ENCODE measurements at places on chromosomes 16 and 17.

GRCh38 chr16:74811911-74812310 is 37.3 kb upstream of the FA2H start:
- DNase-seq: no peak

GRCh38 chr17:73288534-73289302 is 23.1 kb downstream of the CDC42EP4 start:
- no peak for DNase-seq

DNA sequence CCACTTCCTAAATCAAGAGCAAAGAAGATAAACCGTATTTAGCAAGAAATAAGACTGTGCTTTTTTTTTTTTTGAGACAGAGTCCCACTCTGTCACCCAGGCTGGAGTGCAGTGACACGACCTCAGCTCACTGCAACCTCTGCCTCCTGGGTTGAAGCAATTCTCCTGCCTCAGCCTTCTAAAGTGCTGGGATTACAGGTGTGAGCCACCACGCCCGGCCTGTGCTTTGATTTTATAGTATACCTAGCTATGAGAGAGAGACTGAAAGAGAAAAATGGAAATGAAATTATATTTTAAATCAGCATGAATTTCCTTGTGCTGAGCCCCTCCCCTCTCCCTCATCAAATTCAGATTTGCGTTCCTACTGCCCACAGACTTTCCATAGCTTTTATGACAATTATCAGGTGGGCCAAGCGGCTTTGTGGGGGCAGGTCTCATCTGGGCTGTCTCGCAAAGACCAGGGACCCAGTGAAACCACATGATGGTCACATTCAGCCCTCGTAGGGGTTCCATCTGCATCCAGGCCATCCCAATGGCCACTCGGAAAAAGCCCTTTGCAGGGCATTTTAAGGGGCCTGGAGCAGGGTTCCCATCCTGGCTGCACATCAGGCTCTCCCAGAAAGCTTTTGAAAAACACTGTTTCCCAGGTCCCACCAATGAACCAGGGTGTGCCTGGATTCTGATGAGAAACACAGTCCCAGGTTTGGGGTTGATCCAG is 8.5 kb downstream of the CACNG1 start:
- DNase-seq: no peak

DNA sequence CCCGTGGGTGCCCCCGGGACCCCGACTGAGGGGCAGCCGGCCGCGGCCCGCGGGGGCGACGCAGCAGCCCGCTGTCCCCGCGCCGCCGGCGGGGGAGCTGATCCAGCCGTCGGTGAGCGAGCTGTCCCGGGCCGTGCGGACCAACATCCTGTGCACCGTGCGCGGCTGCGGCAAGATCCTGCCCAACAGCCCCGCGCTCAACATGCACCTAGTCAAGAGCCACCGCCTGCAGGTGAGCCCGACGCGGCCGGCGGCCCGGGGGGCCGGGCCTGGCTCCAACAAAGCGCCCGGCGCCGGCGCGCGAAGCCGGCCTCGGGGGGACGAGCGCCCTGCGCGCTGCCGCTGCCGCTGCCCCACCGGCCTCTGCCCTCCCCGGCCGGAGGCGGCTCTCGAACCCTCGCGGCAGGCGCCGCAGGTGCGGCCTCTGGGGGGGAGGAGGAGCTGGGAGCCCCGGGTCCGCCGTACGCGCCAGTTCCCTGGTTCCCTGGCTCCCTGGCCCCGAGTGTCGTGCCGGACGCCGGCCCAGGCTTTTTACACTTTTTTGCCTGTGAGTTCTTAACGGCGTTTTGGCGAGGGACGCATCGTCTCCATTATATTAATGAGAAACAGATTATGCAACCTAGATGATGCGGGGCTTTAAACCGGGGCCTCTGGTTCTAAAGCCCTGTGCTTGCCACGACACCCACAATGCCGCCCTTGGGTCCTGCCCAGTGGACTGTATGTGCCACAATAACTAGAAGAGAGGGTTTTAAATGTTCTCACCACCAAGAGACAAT is 521 bp downstream of the ATMIN start:
- DNase-seq: no peak

DNA sequence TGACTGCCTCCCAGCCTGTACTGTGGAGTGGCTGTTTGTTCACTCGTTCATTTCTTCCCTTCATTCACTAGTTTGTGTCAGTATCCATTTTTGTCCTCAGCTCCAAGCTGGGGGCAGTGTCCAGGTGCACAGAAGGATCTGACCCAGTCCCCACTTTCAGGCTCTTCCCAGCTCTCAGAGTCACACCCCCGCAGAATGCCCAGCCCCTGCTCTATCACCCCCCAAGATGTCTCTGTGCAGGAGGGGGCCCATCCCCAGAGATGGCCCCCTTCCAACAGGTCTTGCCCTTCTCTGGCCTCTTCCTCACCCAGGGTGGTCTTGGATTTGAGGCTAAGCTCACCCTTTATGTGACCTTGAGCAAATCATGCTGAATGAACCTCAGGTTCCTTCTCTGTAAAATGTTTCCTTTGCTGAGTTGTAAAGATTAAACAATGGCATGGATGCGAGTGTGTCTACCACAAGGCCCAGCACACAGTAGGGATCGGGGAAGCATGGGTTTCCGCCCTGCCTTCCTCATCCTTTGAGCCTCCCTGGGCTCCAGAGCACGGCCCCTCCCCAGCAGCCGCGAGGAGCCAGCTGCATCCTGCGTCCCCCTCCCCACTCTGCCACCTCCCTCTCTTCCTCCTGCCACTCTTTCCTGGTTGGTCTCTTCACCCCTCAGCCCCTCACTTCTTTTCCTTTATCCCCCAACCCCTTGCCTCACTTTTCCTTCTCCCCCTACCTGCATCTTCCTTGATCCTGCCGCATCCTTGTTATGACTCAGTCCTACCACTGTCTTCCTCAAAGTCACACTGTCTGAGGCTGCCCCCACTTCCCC is 2.8 kb downstream of the FBXL19 start:
- DNase-seq: no peak

DNA sequence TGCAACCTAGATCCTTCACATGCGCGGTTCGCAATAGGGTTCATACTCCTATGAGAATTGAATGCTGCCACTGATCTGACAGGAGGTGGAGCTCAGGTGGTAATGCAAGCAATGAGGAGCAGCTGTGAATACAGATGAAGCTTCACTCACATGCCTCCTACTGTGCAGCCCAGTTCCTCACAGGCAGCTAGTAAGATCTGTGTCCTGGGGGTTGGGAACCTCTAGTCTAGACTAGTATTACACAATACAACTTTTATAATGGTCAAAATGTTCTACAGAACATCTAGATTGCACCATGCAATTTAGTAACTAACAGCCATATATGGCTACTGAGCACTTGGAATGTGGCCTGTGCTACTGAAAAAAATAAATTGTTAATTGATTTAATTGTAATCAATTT is 26.7 kb downstream of the ABCA5 start:
- DNase-seq: no peak
